Adrenal gland (tissue), 19 donors: ENCODE measurements at places on chromosomes 6 and 20. TPM values are rescaled to one million over a fixed set of nuclear protein-coding genes. Genes with fewer than 3 reads are reported as not detected.

TBC1D32 gene
- polyA plus RNA-seq = 1.9 TPM

CDH22 gene
- 0.77 TPM for polyA plus RNA-seq

MYCT1 gene
- polyA plus RNA-seq = 6.0 TPM

RPL10A gene
- polyA plus RNA-seq = 733 TPM

XKR7 gene
- 0.40 TPM for polyA plus RNA-seq

RAMACL gene
- 0.24 TPM for polyA plus RNA-seq

MYBL2 gene
- polyA plus RNA-seq = 0.48 TPM

TMC2 gene
- polyA plus RNA-seq = 1.3 TPM

TMEM74B gene
- 0.24 TPM for polyA plus RNA-seq

SOBP gene
- 13.9 TPM for polyA plus RNA-seq

PPP1R14C gene
- 0.13 TPM for polyA plus RNA-seq

HTR1B gene
- 0.07 TPM for polyA plus RNA-seq

WFDC10B gene
- polyA plus RNA-seq = not detected

UNC5CL gene
- polyA plus RNA-seq = 1.6 TPM

TAPBP gene
- 38.7 TPM for polyA plus RNA-seq

SRMS gene
- not detected for polyA plus RNA-seq

TREM1 gene
- 0.37 TPM for polyA plus RNA-seq

DNPH1 gene
- polyA plus RNA-seq = 33.7 TPM

SLC22A3 gene
- polyA plus RNA-seq = 13.3 TPM

TFAP2A gene
- polyA plus RNA-seq = 0.18 TPM

BMP6 gene
- polyA plus RNA-seq = 3.4 TPM

HLA-F gene
- 15.9 TPM for polyA plus RNA-seq

GSTA3 gene
- polyA plus RNA-seq = 76.4 TPM

FRK gene
- polyA plus RNA-seq = 0.40 TPM

CYP39A1 gene
- polyA plus RNA-seq = 2.7 TPM

C6orf132 gene
- 0.49 TPM for polyA plus RNA-seq

METTL24 gene
- 0.90 TPM for polyA plus RNA-seq

SLCO4A1 gene
- polyA plus RNA-seq = 2.9 TPM

TMEM170B gene
- polyA plus RNA-seq = 1.1 TPM

TTBK1 gene
- 5.4 TPM for polyA plus RNA-seq

DDO gene
- 5.1 TPM for polyA plus RNA-seq

EPM2A gene
- 4.8 TPM for polyA plus RNA-seq

ENTPD6 gene
- polyA plus RNA-seq = 30.9 TPM

REM1 gene
- 3.4 TPM for polyA plus RNA-seq

KHDC3L gene
- polyA plus RNA-seq = not detected

BPIFB1 gene
- 0.07 TPM for polyA plus RNA-seq

GSTA2 gene
- 8.4 TPM for polyA plus RNA-seq

LRRC1 gene
- 5.6 TPM for polyA plus RNA-seq

SPATA25 gene
- 0.29 TPM for polyA plus RNA-seq

SULF2 gene
- 13.5 TPM for polyA plus RNA-seq

C6orf58 gene
- not detected for polyA plus RNA-seq

ADGB gene
- not detected for polyA plus RNA-seq

C20orf141 gene
- polyA plus RNA-seq = 0.30 TPM

TOP1 gene
- 96.6 TPM for polyA plus RNA-seq

SLPI gene
- 9.2 TPM for polyA plus RNA-seq

OVOL2 gene
- polyA plus RNA-seq = not detected

SLC24A3 gene
- 2.0 TPM for polyA plus RNA-seq

STMN3 gene
- 34.5 TPM for polyA plus RNA-seq

HLA-G gene
- polyA plus RNA-seq = not detected

BMP7 gene
- polyA plus RNA-seq = 2.2 TPM

PROKR2 gene
- polyA plus RNA-seq = not detected

HELZ2 gene
- 4.3 TPM for polyA plus RNA-seq

MEP1A gene
- polyA plus RNA-seq = 0.05 TPM

PLTP gene
- 366 TPM for polyA plus RNA-seq

BTBD3 gene
- polyA plus RNA-seq = 18.5 TPM
